NK-92 treated with Interleukin-12 subunit alpha and Interleukin-12 subunit beta, amount 100 ng/mL, for 24 hours (cell line): ENCODE measurements at places on chromosomes 4 and X.

DNA sequence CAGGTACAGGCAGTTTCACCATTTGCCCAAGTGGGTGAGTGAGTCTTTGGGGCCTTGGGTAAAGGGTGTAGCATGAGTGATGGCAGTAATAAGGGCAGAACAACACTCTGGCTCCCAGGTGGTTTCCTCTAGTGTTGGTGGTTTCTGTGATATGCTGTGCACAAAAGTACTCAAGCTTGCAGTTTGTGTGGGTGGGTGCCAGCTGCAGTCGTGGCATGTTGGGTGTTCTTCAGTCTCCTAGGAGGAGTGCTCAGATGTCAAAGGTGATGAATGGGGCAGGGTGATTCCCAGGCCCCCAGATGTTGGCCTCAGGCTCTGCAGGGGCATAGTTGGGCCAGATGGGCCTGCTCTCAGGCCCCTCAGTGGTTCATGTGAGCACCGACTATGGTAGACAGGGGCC, 166.1 kb upstream of the KLF8 start:
- no peak for DNase-seq

DNA sequence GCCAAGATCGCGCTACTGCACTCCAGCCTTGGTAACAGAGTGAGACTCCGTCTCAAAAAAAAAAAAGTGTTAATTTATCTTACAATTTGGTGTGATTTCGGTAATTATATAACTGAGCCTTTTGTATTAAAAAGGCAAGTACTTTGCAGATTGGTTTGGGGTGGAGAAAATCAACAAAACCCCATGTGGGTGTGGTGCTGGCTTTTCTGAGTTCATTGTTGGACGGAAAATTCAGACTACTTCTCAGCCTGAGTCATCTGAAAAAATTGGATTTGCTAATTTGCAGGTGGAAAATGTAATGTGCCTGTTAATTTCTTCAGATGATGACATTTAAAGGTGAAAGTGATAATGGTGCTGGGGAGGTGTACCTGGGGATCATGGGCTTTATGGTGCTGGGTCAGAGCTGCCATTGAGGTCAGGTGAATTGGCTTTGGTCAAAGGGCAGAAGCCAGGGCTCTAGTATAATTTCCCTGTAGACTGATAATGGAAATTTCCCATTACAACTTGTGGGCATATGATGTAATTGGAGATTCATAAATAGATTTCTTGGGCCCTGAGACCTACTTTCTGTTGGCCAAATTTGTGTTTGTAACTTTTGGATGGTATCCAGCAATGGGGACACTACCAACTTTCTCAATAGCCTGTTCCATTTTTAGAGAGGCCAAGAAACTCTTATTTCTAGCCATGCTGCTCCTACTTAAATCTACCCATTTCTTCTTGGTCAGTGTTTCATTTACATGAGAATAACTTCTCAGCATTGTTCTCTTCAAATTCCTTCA, 74.3 kb upstream of the TEX13D start:
- no peak for DNase-seq

GRCh38 chr4:36241771-36242170, 2.5 kb downstream of the ARAP2 start:
- DNase-seq: no peak

GRCh38 chr4:71009086-71009485, 15.6 kb downstream of the DCK start:
- no peak for DNase-seq

- no peak for DNase-seq
Measured at GRCh38 chr4:138958519-138958918, 57.1 kb upstream of the NOCT start.

DNA sequence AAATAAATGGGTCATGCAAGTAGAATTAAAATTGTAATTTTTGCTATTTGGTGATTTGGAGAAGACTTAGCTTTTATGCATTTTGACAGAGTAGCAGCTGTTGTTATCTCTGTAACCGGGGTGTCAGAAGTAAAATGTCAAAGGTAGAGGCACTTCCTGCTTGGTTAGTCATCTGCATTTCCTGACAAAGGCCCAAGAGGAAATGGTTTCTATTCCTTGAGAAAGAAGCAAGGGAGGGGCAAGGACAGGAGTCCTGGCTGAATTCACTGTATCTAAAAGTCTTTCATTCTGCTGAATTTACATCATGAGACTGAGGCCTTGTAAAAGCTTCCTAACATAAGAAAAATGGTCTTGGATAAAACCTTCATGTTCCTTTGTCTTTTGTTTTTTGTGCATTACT, 550.9 kb upstream of the BOD1L1 start:
- no peak for DNase-seq

- DNase-seq: peak; percentile 55
Measured at GRCh38 chrX:37745354-37745753, 34.5 kb upstream of the CYBB start.

DNA sequence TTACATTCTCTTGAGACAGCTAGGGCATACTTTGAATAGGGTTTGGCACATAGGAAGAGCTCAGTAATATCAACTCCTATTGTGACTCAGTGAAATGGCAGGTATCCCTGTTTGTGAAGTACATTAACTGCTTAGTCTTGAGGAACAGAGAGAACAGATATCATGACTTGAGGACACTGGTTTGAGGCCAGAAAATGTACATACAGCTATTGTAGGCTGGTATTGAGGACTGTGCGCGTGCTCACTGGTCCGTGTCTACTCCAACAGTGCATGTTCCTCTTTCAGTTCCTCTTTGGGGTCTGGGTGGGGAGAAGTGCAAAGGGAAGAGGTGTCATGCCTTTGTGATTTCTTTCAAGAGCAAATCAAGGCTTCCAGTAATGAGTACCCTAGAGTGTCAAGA, 34.6 kb upstream of the TBC1D9 start:
- no peak for DNase-seq

GRCh38 chr4:86558797-86559196, 35.3 kb upstream of the PTPN13 start:
- DNase-seq: no peak

DNA sequence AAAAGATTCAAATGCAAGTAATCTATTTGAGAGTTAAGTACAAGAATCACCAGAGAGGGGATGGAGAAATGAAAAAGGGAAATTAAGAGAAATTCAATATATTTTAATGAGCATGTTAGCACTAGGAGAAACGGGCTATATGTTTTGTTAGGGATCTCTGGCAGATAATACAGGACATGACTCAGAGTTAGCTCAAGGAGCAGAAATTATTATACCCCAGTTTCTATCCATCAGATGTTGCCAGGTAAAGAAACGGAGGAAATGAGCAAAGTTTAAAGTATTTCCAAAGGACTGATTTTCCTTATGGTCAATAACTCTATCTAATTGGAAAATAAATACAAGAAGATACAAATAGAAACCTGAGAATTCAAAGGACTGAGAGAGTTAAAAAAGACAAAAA, 867.6 kb downstream of the TRAM1L1 start:
- DNase-seq: no peak

DNA sequence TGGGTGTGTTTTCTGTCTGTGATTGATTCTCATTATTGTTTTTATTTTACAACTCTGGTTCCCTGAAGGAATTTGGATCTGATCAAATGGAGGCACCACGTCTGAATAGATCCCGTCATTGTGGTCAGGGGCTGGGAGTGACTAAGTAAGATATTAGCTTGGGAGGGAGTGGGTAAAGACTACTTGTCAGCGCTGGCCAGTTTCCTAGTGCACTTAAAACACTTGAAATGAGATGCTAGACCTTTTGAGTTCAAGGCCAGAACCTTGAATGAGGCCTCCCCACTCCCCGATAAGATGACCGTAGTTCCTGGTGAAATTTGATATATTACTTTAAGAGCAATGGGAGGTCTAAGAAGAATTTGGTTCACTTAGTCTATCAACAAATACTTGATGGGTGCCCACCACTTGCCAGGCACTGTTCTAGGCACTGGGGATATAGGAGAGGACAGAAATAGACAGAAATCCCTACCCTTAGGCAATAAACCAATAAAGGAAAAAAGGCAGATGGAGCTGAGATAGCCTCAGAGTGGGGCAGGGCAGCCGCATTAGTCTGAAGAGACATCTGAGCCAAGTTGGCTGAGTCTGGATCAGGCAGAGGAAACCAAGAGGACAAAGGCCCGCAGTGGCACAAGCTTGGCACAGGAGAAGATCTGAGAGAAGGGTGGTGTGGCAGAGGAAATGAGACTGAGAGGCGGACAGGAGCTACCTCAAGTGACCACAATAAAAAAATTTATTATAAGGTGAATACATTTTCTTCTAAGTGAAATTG, 11.8 kb downstream of the FAM184B start:
- DNase-seq: no peak

GRCh38 chr4:91226867-91227266, 1076.9 kb upstream of the GRID2 start:
- DNase-seq: no peak

DNA sequence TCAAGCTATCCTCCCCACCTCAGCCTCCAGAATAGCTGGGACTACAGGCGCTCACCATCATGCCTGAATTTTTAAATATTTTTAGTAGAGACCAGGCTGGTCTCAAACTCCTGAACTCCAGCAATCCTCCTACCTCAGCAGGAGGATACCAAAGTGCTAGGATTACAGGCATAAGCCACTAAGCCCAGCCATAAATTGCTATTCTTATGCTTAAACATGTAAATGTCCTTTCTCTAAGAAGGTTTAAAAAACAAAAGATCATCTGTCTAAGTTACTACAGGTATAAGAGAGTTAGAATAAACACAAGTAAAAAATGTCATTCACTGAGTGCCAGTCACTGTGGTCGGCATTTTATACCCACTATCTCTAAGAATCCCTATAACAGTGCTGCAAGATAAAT, 28.3 kb downstream of the PRMT9 start:
- no peak for DNase-seq

- DNase-seq: no peak
Measured at GRCh38 chrX:50168241-50168687, 32.5 kb downstream of the AKAP4 start.

GRCh38 chrX:9952300-9952699, 14.9 kb upstream of the CLDN34 start:
- no peak for DNase-seq

DNA sequence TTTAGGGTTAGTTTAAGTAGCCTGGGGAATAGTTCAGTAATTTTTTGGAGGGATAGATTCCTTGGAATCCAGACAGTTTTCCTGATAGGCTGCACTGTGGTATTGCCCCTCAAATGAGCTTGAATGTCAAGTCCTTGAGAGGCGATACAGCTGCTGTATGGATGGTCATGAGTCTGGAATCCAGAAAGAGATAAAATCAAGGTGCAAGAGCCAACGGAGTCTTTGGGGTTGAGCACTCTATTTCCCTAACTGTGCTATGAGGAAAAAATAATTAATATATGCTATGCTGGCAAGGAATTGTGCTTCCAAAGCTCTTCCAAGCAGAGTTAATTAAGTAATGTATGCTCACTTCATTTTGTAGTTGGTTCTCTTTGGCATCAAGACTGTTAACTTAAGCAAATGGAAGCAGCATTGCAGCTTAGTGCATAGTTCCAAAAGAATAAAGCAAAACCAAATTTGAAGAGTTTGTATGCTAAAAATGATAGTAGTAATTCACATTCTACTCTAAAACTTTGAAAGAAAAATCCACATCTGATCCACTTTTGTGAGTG, 48.8 kb downstream of the LIMCH1 start:
- no peak for DNase-seq

GRCh38 chrX:12526306-12526705, 264.9 kb upstream of the PRPS2 start:
- DNase-seq: no peak

DNA sequence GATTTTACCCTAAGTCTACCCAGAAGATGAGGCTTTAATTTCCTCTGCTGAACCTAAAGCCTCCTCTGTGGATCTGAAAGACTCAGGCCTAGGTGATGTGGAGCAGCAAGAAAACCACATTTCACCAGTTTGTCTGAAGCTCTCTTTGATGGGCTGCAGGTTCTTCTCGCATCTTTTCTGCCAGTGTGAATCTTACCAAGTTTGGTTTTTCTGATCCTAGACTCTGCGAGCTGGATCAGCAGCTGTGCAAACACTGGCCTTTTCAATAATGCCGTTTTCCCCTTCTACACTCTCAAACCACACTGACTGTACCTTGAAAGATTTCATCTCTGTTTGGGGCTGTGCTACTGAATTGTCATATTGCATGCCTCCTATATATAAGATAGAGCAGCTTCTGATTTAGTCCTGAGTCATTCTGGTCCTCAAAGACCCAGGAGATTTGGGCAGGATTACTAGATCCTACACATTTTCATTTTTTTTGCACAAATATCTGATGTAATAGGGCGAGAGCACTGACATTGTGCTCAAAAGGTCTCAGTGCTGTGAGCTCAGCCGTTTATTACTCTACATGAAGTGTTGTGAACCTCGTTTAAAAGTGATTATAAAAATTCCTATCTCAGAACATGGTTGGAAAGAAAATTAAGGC, 133.6 kb upstream of the FAM9C start:
- DNase-seq: no peak

- DNase-seq: peak; percentile 19
Measured at GRCh38 chrX:119236623-119237561, 807 bp downstream of the PGRMC1 start.

- no peak for DNase-seq
Measured at GRCh38 chr4:48748949-48749596, 31.0 kb downstream of the FRYL start.

DNA sequence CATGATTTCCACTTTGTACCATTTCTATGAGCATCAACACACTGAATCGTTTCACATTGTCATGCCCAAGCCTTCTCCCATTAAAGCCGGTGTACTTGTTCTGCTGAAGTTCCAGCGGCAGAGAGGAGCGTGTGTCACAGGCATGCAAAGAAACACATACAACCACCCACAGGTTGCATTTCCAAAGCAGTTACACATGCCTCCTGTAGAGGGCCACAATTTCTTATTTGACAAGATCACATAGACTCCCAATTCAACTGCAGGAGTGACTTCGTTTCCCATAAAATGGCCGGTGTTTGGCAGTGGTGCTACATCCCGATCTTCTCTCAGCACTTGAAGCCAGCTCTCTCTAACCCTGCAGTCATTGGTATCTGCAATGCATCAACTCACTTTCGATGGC, 992.6 kb downstream of the NLGN4X start:
- no peak for DNase-seq

DNA sequence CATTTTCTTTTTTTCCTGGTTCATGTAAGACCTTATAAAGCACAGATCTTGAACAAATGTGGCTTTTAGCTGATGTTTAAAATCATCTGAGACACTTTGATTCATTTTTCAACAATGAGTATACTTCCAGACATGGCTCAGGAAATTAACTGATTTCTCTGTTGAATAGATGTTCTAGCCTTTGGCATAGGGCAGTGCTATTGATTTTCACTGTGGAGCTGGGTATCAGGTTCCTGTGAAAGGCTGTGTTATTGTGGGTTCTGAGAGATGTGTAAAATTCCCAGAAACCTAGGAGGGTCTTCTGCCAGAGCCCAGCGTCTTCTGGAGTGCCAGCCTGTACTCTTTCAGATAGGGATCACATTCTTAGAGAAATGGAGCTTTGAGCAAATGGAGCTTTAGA, 278.9 kb downstream of the EPHA5 start:
- DNase-seq: no peak

DNA sequence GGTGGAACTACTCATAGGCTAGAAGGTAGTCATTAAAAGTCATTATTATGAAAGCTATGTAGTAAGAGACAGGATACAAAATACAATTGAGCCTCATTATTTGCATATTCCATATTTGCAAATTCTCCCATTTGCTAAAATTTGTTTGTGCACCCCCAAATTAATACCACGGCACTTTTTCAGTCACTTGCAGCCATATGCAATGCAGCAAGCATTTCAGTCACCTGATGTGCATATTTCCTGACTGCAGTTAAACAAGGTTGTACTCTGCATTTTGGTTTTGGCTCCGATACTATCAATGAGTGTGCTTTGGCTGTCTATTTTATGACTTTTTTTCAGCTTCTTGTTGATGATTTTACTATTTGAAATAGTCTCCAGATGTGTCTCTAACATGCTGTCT, 62.9 kb downstream of the ZNF330 start:
- no peak for DNase-seq

GRCh38 chrX:103614999-103615398, 7.2 kb downstream of the TCEAL3 start:
- DNase-seq: no peak
